ENCODE measurements at places on chromosomes 2 and 18.
A peak's percentile ranks its signal among the peaks of the same experiment; 100 is the strongest.

DNA sequence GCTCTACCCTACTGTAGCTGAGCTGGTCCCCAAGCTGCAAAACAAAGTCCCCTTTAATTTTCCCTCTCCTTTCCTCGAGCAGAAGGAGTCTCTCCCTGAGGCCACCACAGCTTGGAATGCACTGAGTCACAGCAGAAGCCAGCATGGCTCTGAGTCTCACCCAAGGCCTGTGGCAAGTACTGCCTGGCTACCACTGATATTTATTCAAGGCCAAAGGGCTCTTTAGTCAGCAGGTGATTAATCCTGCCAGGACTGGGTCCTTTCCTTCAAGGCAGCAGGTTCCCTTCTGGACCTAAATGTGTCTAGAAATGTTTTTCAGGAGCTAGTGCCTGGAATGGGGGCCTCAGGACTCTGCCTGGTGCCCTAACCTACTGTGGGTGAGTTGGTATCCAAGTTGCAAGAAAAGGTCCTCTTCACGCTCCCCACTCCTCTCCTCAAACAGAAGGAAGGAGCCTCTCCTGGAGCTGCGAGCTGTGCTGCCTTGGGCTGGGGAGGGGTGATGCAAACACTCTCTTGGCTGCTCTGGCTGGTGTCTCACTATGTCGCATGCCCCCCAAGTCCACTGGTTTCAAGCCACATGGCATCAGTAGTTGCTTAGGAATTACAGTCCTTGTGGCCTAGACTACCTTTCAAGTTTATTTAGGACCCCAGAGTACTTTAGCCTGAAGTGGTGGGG, 53.4 kb downstream of the CD28 start:
- DNase-seq = no peak

DNA sequence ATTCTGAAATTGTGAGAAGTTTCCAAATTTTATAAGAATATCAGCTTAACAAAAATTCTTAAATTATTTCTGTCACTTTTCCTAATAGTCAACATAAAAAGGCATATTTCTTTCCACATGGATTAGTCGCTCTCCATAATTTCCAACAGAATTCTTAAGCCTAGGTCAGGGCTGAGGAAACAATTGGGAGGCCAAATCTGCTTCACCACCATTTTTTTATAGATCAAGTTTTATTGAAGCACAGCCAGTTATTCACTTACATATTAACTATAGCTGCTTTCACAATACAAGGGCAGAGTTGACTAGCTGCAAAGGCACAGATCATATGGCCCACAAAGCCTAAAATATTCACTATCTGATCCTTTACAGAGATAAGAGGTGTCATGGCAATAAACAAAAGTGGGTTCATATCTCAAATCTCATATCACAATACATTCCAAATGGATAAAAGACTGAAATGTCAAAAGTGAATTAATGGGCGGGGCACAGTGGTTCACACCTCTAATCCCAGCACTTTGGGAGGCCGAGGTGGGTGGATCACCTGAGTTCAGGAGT, 18.7 kb downstream of the MEMO1 start:
- DNase-seq = no peak

DNA sequence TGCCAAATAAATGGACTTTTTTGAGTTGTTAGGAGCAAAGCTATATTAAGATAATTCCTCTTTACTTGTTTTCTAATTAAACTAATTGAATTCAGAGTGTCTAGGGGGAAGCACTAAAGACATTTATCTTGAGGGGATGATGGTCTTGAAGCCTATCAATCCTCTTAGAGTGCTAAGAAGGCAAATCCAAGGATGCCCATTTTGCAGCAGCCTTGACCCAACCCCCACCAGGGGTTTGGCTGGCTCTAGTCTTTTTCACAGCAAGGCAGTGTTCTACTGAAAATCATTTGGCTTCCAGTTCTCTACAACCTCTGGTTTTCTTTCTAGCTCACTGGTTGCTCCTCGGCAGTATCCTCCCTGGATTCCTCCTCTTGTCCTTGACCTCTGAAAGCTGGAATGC, 6.5 kb upstream of the RAX start:
- no peak for DNase-seq

GRCh38 chr2:221104361-221104811, 467.7 kb downstream of the EPHA4 start:
- DNase-seq = peak; percentile 49

DNA sequence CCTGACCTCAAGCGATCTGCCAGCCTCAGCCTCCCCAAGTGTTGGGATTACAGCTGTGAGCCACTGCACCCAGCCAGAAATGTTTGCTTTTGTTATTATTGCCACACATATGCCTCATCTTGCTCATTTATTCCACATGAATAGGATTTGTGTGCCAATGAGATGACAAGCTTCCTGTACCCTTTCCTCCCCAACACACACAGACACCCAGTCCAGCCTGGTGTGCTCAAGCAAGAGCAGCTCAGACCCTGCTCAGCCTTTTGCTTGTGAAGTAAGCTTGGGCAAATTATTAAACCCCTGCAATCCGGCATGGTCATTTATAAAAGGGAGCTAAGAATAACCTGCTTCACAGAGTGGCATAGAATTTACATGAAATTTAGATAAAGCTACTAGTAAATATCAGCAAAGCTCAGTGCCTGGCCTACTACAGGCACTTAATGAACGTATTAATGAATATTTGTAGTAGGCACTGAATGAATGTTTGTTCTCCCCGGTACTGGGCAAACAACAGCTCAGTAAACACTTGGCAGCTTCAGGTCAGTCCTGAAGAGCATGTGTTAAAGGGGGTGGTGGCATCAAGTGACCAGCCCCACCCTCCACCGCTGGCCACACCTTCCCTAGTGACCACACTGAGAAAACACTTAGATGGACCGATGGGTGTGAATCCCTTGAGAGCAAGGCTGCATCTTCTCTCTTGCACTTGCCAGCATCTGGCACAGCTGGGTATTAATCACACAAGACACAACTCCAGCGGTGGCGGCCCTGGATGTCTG, 280.2 kb downstream of the SRBD1 start:
- peak; percentile 39 for DNase-seq

DNA sequence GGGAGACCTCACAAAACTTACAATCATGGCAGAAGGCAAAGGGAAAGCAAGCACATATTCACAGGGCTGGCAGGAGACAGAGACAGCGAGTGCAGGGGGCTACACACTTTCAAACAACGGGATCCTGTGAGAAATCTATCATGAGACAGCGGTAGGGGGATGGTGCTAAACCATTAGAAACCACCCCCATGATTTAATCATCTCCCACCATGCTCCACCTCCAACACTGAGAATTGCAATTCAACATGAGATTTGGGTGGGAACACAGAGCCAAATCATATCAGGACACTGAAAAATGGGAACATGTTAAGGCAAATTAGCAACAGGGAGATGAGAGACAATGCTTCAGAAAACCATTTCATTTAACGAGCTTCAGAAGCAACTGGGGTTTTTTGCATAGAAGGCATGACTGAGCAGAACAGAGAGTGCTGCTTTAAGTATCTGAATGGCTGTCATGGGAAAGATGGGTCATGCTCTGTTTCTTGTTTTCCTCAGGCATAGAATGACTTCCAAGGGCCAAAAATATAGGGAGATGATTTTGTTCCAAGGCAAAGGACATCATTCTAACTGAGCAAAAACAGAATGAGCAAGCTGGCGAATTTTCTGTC, 100.8 kb upstream of the MAP2 start:
- no peak for DNase-seq

GRCh38 chr2:170822290-170823087, 5.8 kb downstream of the GAD1 start:
- DNase-seq = no peak

All from NCI-H2029 treated with DMSO at 0.1 percent for 48 hours (cell line).